GM23248 (cell line): ENCODE measurements at places on chromosomes 3 and 15. TPM values are rescaled to one million over a fixed set of nuclear protein-coding genes. Genes with fewer than 3 reads are reported as not detected.

DNA sequence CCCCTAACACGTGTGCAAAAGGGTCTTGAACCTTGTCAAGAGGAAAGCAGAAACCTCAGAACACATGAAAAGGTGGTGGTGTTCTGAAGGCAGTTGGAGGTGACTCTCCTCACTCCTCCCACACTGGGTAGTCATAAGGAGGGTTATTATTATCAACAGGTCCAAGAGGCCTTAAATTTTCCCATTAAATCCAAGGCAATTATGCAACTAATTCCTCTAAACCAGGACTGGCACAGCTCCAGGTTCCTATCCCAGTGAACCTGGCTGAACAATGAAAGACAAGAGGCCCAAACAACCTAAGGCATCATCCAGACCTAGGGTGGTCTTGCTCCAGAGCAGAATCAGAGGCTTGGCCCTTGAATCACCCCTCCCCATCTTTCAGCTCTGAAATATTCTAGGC is 15.0 kb downstream of the MYLK start:
- DNase-seq: peak; percentile 24

DNA sequence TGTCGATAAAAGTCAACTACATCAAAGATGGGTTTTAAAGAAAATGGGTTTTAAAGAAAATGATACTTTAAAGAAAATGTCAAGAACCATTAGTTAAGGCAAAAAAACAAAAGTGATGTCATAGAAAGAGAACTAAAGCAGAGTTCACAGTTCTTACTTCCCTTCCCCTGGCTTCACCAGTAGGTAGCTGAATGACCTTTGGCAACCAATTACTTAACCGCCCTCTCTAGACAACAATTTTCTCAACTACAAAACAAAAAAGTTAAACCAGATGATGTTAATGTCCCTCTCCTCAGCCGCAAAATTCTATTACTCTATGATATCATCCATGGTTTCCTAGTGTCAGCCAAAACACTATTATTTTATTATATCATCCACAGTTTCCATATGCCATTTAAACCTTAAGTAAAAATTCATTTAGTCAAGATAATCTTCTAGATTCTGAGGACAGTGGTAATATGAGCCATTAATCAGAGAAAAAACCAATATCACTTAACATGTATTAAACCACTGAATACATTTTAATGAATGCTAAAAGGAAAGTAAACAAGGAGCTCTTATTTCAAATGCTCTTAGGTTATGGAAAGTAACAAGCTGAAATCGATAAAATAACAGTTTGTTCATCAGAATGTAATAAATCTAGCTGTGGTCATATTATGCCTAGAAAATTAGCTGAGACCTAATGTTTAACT is 13.1 kb downstream of the RYK start:
- DNase-seq: peak; percentile 43

The DGKG gene
- polyA plus RNA-seq: not detected in 2 replicates

The SAMMSON gene
- polyA plus RNA-seq: not detected in 2 replicates
